Activated naive CD8-positive, alpha-beta T cell treated with anti-CD3 and anti-CD28 coated beads for 36 hours (primary cell): ENCODE measurements at places on chromosomes 6 and 20. TPM values are rescaled to one million over a fixed set of nuclear protein-coding genes. Genes with fewer than 3 reads are reported as not detected.
A peak's percentile ranks its signal among the peaks of the same experiment; 100 is the strongest.

WFDC10B gene
- not detected for total RNA-seq

DNA sequence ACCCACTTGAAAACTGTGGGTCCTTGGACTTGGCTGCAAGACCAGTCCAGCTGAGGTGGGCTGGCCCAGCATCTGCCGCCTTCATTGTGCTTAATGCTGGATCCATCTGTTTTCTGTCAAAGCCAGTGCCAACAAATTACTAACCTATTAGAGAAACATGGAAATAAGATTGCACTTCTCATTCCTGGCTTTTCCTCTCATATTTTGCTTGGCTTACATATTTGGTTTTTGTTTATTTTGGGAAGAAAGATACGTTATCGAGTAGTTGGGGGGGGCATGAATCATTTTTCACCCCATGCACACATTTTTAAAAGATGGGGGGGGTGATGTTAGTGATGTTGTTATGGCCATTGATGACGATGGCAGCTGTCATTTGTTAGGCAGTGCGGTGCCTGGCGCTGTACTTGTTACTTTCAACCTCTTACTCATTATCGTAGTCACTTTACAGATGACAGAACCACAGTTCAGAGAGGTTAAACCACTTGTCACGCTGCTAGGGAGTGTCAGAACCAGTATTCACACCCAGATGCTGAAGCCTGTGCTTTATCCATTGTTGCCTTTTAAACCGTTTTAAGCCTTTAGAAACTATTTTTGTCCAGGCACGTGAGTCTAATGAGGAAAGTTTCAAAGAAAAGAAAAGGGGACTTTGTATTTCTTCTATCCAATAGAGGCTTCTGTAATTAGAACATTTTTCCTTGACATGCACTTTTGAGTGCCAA, 180.0 kb downstream of the TMEM242 start:
- DNase-seq, result no peak

GRCh38 chr6:151310852-151311767, 71.3 kb downstream of the AKAP12 start:
- no peak for DNase-seq

- no peak for DNase-seq
These were observed 507.8 kb upstream of the CITED2 start for GRCh38 chr6:139882234-139882633.

- DNase-seq, result peak; percentile 29
These were observed 2.0 kb downstream of the SOX4 start for GRCh38 chr6:21595285-21596144.

CST5 gene
- not detected for total RNA-seq

GRCh38 chr20:40632346-40632976, 56.6 kb downstream of the MAFB start:
- no peak for DNase-seq

ANGPT4 gene
- total RNA-seq, result not detected

PI16 gene
- 0.18 TPM for total RNA-seq

GRCh38 chr6:39053854-39054576, 5.4 kb downstream of the GLP1R start:
- no peak for DNase-seq

GRCh38 chr20:11188843-11189603, 515.2 kb upstream of the JAG1 start:
- no peak for DNase-seq
